ENCODE measurements at places on chromosomes 5 and 9.

DNA sequence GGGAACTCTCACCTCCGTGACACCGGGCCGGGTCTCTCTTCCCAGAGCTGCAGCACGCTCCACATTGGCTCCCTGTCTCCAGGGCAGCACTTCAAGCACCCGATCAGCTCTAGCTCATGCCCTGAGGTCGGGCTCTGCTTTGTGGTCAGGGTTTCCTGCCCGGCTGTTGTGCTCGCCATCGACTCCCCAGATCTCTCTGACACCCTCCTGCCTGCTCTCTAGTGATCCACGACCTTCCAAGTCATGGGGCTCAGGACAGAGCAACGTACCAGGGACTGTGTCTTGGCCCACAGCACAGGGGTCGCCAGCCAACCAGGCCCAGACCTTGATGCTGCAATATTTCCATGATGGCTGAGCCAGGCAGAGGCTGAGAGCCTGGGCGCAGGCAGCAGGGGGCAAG is 45.1 kb downstream of the PRRT1B start:
- peak; percentile 39 for DNase-seq

GRCh38 chr5:181223058-181223728 is at the start of gene TRIM41:
TRIM41 (plus strand) TSS chr5:181223281; CDS start chr5:181224000, 719 bp downstream.
- peak; percentile 99 for DNase-seq

DNA sequence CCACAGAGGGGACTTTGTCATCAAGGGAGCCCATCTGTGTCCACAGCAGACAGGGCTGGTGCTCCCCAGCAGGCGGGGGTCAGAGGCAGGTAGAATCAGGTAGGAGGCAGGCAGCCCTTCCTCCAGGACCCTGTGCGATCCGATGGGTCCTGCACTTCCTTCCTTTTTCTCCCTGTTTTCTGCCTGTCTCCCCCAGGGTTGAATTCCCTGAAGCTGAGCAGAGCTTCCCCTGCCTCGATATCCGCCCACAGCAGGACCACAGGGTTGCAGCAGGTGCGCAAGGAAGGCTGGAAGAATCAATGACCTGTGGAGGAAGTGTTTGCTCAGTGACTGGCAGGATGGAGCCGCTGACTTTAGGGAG is 69.2 kb downstream of the MRPL36 start:
- DNase-seq = no peak

GRCh38 chr5:160342413-160342941 is 27.9 kb downstream of the C1QTNF2 start:
- no peak for DNase-seq

GRCh38 chr9:120446671-120447070 is 133.3 kb downstream of the CDK5RAP2 start:
- no peak for DNase-seq

GRCh38 chr5:79552984-79553383 is 39.0 kb upstream of the HOMER1 start:
- no peak for DNase-seq

DNA sequence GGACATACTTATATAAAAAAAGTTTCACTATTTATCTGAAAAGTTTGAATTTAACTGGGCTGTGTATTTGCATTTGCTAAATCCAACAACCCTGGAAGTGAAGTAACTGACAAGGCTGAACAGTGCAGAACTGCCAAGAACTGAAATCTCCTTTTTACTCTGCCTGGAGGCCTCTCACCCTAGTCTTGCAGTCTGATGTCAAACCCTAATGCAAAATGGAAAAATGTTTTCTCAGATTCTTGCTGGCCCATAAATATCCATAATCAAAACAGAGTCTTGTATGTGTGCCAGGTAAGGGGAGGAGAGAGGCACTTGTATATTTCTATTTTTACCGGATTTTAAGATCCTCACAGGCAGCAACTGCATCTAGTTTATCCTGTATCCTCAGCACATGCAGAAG is 432.7 kb upstream of the KLF4 start:
- DNase-seq = no peak

DNA sequence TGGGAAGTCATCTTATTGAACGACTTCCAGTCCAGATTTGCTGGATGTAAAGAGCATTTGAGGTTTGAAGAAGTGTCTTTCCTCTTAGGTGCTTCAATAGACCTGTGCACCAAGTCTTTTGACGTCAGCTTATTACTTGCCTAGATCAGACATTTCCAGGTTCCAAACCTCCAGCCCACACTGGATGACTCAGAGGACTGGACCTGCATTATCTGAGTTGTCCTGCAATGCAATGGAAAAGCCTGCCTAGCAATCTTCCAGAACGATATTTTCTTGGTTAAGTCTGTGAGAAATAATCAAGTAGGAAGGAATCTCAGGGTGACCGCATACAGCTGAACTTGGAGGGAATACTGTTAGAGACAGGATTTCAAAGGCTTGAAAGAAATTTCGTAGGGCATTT is 147.2 kb upstream of the MOCS2 start:
- DNase-seq = no peak

GRCh38 chr9:95175523-95175922 is 142.0 kb downstream of the FANCC start:
- DNase-seq = no peak

GRCh38 chr9:3696368-3696767 is 170.6 kb upstream of the RFX3 start:
- no peak for DNase-seq

GRCh38 chr5:176508603-176509002 is 28.6 kb downstream of the RNF44 start:
- DNase-seq = no peak

GRCh38 chr9:69696802-69697201 is 24.6 kb upstream of the APBA1 start:
- no peak for DNase-seq

GRCh38 chr9:93673021-93673838 is 96.8 kb downstream of the PHF2 start:
- DNase-seq = no peak

- no peak for DNase-seq
Observed at GRCh38 chr5:14572836-14573235, 8.8 kb upstream of the OTULINL start.

- DNase-seq = no peak
Observed at GRCh38 chr5:102226321-102226720, 69.8 kb downstream of the SLCO4C1 start.

- DNase-seq = no peak
Observed at GRCh38 chr5:123412206-123412605, 11.0 kb downstream of the CEP120 start.

- no peak for DNase-seq
Observed at GRCh38 chr5:141840280-141840812, 37.9 kb downstream of the PCDH1 start.

GRCh38 chr9:129752900-129753729 is at the start of gene PTGES:
PTGES (minus strand) TSS chr9:129753042; CDS start chr9:129753012, 30 bp downstream.
- peak; percentile 49 for DNase-seq

DNA sequence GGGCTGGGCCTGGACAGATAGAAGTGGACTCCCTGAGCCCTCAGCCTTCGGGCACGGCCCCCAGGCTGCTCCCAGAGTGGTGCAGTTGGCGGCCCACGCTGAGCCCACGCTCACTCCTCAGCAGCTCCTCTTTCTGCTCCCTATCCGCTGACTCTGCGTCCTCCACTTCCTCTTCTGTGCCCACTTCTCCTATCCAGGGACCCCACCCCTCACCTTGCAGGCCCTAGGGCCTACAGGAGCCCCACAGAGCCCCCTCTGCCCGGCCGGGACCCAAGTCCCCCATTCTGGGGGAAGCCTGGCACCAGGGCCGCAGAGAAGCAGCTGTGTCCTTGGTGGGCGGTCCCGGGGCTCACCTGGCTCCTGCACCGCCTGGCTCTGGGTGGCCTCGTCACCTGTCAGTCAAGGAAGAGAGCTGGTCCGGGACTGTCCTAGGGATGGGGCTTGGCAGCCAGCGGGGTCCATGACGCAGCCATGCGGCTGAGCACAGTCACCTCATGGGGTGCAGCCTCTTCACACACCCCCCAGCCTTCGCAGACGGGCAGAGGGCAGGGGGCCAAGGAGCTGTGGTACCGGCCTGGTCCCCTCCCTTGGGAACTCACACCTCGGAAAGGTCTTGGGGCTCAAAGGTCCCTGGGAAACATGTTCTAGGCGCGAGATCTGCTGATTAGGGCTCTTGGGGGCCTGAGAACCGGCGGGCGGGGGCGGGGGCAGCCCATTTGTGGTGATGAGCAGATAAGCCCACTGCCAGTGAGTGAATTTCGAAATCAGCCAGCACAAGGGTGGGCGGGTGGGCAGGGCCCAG is 5.4 kb upstream of the NRARP start:
- DNase-seq = no peak

- DNase-seq = peak; percentile 5
Observed at GRCh38 chr9:1421436-1421835, 371.3 kb downstream of the DMRT2 start.

DNA sequence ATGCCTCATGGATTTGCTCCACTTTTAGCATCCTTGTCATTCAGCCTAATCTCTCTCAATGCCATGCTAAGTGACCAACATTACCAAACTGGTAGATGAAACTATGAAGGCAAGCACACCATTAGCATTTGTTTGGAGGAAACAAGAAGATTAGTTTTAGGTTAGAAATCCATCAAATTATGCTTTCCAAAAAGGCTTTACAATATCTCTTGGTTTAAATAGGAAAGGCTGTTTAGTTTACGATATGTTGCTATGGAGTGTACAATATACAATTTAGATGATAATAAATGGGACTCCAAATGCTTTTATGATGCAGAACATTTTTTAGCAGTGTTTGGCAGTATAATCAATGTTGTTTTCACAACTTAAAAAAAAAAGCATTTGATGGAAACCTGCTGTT is 47.8 kb upstream of the CTXN3 start:
- no peak for DNase-seq

GRCh38 chr9:127148014-127148413 is 25.6 kb upstream of the ANGPTL2 start:
- DNase-seq = no peak

DNA sequence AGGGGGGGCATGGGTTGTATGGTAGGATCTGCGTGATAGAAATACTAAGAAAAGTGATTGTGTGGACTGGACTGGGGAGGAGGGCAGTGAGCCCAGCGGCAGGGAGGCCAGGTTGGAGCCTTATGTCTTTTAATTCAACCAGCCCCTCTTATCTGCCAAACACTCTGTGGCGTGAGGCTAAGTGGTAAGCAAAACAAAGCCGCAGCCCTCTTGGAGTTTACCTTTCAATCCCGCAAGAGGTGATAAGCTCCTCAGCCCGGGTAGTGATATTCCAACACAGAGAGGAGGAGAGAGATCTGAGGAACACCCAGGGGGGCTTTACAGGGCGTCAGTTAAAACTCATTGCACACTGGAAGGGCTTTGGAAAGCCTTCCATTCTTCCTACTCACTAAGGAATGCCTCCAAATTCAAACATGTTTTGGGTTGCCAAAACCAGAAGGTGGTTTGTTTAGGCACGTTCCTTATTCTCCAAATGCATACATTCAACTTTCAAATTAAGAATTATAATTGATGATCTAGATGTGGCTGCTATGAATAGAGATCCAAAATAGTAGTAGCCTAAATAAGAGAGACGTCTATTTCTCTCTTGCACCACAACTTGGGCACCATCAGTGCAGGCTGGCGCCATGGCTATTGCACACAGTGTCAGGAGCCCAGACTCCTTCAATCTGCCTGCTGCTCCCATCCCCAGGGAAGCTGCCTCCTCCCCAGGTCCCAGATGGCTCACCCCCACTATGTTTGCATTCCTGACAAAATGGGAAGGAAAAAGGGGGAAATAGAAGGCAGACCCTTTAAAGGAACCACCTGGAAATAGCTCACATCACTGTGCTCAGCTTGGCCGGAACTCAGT is 75.1 kb upstream of the FSTL4 start:
- no peak for DNase-seq

DNA sequence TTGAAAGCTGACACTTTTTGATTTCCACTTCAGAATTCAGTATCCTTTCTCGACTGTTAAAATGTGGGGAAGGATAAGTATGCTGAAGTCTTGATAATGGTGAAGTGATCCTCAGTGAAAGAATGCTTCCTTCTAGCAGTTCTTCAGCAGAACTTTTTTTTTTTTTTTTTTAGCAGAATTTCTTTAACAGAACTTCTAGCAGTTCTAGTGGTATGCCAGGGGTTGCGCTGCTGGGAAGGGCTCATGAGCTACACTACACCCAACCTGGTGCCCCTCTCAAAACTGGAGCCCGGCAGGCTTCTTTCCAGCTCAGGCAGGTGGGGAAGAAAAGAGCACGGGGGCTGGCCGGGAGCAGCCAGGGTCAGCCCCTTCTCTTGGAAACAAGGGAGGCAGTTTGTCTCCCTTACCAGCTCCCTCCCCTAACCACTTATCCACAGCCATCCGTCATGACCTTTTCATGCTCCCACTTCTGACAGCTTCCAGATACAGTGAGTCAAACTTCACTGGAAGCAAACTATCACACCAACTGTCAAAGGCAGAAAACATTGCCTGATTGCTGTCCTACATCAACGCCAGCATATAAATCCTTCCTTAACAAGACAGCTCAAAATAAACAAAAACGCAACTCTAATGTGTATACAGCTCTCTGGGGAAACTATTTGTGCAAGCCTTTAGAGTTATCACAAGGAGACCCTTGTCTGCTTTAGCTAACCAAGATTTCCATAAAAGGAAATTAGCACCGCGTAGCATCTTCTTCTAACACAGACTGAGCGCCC is 211.5 kb downstream of the GAPVD1 start:
- no peak for DNase-seq

- DNase-seq = no peak
Observed at GRCh38 chr5:53087171-53087570, 22.4 kb downstream of the MOCS2 start.

DNA sequence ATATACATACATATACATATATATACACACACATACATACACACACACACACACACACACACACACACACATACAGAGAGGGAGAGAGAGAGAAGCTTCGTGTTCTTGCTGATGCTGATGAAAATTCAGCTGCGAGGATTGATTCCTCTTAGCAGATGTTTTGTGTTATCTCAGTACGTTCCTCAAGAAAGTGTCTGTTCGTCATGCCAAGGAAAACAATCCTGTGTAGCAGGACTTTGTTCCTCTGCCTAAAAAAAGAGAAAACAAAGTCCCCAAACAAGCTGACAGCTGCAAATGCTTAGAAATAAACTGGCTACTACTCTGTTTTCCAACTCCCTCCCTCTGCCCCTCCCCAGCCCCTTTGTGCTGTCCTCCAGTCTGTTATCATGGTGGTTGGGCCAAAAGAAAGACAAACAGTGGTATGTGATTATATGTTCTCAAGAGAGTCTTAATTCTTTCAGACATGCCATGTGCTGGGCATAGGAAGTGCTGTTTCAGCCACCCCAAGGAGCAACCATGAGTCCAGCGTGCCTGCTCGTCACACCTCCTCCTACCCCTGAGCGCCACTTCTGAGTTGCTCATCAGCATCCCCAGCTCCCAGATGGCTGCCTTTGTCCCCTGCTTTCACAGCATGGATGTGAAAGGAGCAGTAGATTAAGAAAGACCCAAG is 71.5 kb upstream of the EQTN start:
- no peak for DNase-seq
